Substantia nigra (tissue), 51 donors: ENCODE measurements at places on chromosomes 7 and 10.

GRCh38 chr7:106279425-106280197, 5.2 kb downstream of the NAMPT start:
- DNase-seq = no peak

GRCh38 chr10:9331583-9332008, 1277.1 kb downstream of the GATA3 start:
- no peak for DNase-seq

DNA sequence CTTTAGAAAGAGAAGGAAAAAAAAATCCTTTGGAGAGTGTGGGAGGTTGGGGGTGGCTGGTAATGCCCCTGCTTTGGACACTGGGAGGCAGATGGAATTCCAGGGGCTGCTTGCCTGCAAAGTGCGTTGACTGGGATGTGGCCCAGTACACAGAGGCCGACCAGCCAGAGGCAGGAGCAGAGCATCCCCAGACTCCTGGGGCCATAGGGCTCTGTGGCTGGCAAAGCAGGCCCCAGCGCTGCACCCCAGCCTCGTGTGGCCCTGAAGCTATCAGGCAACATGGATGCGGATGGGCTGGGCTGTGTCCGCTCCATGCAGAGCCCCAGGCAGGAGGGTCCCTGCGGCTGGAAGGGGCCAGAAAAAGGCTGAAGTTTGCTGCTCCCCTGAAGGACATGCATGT, 361.6 kb upstream of the FZD8 start:
- no peak for DNase-seq

GRCh38 chr10:51239006-51239405, 164.7 kb downstream of the PRKG1 start:
- no peak for DNase-seq

DNA sequence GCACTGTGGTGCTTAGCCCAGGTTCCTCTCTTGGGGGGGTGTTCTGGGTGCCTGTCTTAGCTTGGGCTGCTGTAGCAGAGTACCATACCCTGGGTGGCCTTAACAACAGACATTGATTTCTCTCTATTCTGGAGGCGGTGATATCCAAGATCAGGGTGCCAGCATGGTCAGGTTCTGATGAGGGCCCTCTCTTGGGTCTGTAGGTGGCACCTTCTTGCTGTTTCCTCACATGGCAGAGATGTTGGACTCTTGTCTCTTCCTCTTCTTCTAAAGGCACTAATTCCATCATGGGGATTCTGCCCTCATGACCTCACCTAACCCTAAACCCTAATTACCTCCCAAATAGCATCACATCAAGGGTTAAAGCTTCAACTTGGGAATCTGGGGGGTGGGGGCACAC, 19.9 kb upstream of the CRHR2 start:
- DNase-seq = no peak

DNA sequence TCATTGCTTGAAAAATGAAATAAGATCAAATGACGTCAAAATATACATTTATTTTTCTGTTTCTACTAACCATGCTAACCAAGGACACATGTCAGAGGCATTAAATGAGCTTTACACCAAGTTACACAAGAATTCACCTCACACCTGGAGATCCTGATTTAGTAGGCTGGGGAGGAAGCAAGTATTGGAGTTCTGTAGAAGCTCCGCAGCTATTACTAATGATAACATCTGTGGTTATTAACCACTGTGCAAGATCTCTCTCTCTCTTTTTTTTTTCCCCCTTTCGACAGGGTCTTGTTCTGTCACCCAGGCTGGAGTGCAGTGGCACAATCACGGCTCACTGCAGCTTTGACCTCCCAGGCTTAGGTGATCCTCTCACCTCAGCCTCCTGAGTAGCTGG, 104.0 kb downstream of the ZNF22 start:
- no peak for DNase-seq

GRCh38 chr7:37031571-37032257, 307.4 kb upstream of the AOAH start:
- DNase-seq = no peak

DNA sequence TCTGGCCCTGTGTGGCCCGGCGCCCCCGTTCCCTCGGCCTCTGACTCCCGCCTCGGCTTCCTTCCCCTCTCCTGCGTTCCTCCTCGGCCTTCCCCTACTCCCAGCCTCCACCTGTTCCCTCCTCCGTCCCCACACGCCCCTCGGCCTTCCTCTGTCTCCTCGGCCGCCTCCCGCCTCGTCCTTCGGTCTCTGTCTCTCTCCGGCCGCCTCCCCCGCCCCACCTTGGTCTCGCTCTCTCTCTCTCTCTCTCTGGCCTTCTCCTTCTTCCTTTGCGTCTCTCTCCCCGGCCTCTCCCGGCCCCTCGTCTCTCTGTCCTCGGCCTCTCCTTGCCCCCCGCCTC, 588 bp downstream of the GET4 start:
- no peak for DNase-seq

GRCh38 chr7:46352004-46352954, 431.2 kb upstream of the IGFBP3 start:
- peak; percentile 2 for DNase-seq

DNA sequence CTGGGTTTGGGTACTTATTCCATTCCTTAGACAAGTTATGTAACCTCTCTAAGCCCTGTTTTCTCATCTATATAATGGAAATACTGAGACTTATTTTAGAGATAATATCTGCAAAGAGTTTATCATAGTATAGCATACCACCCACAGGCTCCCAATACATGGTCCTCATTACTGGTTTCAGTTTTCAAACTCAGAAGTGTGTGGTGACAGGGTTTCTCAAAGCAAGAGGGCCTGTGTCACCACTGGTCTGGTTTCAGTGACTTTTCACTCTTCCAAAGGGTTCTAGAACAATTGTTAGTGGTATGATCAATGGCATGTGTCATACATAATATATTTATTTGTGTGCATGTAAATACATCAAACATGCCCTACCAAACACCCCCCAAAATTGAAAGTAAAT, 89.2 kb upstream of the BMPER start:
- no peak for DNase-seq

DNA sequence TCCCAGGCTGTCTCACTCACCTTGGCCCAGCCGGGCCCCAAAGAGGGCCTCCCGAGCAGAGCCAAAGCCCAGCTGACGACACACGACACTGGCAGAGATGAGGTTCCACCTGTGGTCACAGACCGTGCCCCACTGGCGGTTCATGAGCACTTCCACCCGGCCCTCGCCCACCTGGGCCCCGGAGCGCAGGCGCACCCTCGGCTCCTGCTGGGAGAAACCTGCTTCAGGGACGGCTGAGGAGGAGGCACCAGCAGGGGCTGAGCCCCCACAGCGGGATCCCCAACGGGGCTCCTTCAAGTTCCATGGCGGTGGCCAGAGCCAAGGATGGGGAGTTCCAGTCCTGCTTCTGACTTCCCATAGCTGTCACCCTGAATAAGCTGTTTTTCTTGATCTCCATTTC, 10.0 kb downstream of the LOXL4 start:
- DNase-seq = no peak

GRCh38 chr10:27914888-27915287, 84.0 kb downstream of the ODAD2 start:
- DNase-seq = no peak

GRCh38 chr10:3832022-3832786, 47.2 kb upstream of the KLF6 start:
- no peak for DNase-seq

GRCh38 chr10:33240931-33241330, 93.5 kb downstream of the NRP1 start:
- DNase-seq = no peak
